ENCODE measurements at places on chromosomes 5 and 9. TPM values are rescaled to one million over a fixed set of nuclear protein-coding genes. Genes with fewer than 3 reads are reported as not detected.
A peak's percentile ranks its signal among the peaks of the same experiment; 100 is the strongest.

DNA sequence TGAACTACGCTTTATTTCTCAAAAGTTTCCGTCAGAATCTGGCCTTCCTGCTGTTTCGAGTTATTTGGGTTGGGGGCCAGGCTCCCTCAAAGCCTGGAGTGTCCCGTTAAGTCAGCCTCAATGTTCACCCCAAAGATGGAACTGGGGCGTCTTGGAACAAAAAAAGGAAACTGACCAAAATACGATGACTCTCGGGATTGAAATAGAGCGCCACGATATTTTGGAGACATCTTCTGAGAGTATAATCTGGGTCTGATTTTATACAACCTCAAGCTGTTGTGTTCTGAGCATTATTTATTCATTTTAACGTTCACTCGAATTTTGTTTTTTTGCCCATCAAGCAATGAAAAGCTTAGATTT, 28.1 kb downstream of the TLX3 start:
- DNase-seq, result no peak

DNA sequence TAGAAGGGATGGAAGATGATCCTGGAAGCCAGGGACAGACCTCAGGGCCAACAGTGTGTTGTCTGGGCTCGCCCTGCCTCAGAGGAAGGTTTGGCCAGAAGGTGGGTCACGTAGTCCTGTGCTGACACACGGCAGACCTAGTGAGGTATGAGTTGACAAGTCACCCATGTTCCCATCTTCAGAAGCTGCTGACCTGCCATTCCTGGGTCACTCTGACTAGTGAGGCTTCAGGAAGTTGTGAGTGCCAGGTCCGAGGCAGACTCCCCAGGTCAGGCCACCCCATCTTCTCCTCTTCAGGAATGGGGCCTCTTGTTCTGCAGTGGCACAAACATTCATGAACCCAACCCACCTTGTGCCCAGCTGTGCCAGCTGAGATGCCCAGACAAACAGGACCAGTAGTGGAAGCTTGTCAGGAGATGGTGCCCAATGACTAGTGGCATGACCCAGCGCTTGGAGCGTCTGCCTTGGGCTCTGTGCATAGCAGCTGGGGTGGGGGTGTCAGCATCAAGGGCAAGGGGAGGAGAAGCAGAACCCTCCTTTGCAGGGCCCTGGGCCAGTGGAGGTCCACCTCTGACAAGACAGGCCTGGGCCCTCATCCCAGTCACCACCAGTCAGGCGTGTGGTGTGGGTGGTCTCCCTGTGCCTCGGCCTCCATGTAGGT, 16.8 kb upstream of the ANGPTL2 start:
- no peak for DNase-seq

GRCh38 chr5:33997331-33997983, 10.4 kb downstream of the AMACR start:
- peak; percentile 90 for DNase-seq

GRCh38 chr5:170642776-170643436, 139.1 kb downstream of the KCNIP1 start:
- no peak for DNase-seq

- no peak for DNase-seq
These were observed 15.0 kb upstream of the ADRA1B start for GRCh38 chr5:159901308-159901707.

DNA sequence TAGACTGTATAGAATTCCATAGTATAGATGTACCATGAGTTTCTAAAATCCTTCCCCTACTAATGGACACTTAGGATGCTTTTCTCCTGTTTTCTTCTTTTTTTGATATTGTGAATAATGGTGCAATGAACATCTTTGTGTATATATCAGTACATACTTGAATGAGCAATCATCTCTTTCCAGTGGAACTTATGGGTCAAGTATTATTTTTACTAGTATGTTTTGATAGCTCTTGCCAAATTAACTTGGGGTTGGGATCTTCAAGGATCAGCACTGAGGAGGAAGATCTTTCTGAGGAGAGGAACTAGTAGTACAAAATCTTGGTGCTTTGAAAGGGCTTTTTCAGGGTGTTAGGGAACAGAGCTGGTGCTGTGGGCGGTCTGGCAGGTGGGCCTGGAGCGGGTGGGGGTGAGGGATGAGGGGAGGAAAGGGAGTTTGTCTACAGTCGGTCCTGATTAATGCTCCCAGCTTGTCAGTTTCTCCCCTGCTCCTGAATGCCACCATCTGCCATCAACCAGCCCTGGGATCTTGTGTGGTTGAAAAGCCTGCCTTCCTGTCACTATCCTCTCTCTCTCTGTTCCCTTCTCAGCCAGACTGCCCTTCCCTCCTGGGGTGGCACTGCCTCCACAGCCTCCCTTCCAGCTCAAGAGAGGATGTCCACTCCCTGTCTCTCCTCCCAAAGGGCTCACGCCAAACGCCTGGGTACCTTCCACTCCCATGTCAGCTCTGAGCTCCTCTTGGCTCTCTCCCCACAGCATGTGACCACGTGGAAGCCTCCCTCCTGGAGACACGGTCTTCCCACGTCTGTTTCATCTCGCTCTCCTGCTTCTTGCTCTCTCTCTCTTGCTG, 185.9 kb downstream of the DAB2IP start:
- no peak for DNase-seq

Gene NR5A1
- total RNA-seq, result not detected

DNA sequence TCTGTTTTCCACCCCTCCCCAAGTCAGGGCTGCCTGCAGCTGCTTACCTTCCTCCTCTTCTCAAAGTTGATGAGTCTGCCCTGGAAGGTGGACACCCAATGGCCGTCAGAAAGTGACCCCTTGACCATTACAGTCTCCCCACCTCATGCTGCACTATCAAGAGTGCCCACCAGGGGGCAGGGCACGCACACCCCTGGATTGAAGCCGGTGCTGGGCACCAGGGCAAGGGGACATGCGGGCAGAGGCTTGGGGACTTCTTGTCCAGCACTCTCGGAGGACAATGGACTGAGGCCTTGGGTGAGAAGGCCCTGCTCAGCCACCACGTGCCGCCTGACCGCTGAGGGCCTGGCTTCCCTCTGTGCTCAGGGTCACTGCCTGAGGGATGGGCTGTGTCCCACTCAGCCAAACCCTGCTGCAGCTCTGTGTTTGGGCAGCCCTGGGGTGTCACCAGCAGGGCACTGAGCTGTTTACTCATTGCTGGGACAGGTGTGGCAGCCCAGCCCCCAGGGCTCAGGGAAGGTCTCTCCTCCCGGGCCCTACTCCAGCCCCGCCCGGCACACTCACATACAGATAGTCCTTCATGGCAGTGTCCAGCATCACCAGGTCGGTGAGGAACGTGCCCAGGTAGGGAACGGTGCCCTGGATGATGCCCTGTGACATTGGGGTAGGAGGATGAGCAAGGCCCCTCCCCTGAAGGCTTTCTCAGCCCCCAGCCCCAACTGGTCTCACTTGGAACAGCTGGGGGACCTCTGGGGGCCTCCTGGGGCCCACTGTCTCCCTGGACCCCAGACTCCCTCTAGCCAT, 17.7 kb downstream of the RALGDS start:
- DNase-seq, result no peak

DNA sequence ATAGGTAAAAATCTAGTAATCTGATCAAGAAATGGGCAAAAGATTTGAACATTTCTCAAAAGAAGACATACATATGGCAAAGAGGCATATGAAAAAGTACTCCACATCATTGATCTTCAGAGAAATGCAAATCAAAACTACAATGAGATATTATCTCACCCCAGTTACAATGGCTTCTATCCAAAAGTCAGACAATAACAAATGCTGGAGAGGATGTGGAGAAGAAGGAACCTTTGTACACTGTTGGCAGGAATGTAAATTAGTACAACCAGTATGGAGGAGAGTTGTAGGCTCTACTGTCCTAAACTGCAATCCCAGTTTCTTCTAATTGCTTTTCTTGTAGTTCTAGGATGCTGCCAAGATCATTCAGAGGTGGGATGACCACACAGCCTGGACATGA, 193.5 kb upstream of the RFX3 start:
- DNase-seq, result no peak

DNA sequence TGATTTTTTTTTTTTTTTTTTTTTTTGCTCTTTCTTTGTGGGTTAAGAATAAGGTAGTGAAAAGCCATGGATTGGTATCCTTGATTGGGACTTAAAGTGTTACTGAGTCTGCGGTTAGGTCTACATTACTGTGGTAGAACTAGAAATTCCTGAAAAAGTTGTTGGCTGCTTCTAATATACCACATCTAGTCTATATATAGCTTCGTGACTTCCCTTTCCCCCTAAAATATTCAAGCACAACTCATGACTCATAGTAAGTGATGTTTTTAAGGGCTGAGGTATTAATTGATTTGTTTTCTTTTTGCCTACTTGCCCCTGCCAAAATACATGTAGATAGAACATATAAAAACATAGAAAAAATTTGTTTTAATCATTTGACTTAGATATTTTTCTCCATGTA, 247.6 kb downstream of the TMEM232 start:
- DNase-seq, result no peak

DNA sequence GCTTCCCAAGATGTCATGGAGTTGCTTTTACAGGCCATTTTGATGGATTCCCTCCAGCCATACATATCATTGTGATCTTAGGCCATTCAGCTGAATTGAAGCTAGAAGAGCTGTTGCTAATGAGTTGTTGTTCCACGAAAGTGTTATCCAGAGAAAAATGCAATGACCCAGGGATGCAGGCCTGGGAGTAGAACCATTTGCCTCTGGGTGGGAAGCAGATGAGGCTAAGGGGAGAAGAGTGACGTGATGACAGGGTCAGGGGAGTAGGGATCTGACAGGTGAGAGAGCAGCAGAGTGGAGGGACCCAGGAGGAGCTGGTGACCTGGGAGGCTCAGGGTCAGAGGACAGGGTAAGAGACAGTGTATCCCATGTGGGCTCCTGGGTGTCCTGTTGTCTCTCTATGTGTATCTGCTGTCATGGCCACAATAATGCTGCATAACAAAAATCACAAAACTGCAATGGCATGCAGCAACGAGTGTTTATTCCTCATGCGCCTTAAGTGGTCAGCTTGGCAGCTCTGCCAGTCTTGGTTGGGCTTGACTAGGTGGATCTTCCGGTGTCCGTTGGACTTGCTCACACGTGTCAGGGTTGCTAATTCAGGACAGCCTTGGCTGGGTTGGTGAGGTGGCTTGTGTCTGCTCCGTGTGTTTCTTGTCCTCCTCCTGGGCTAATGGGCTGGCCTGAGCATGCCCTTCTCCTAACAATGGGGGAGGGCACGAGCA, 90.6 kb downstream of the LIFR start:
- DNase-seq, result no peak

- DNase-seq, result no peak
These were observed 445.6 kb downstream of the ACTL7B start for GRCh38 chr9:108410161-108410560.

GRCh38 chr5:20224046-20224445, 236.0 kb upstream of the CDH18 start:
- DNase-seq, result no peak

Gene PCDHGA12
- 5.7 TPM for total RNA-seq

Data from lower leg skin (tissue), 4 donors.